Activated CD8-positive, alpha-beta T cell treated with anti-CD3 and anti-CD28 coated beads for 36 hours (primary cell): ENCODE measurements at places on chromosomes 3 and 15. TPM values are rescaled to one million over a fixed set of nuclear protein-coding genes. Genes with fewer than 3 reads are reported as not detected.
A peak's percentile ranks its signal among the peaks of the same experiment; 100 is the strongest.

DNA sequence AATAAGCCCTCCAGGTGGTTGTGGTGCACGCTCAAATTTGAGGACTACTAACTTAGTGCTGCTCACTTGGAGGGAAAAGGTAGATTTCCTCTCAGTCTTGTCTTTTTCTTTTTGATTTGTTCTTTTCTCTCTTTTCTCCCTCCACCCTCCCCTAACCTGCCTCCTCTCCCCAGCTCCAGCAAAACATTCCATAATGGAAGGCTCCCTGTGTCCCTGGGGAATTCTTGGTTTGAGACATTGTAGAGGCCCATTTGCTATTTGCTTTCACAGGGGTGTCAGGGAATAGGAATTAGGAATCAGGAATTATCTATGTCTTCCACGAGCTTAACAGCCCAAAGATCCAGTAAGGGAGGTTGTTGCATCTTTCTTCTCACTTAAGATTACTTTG lies 136.8 kb upstream of the UMPS start:
- H3K4me1 ChIP-seq: peaks cover 24% of the 10 kb centered on the region
- H3K4me3 ChIP-seq: no peak overlapping the region
- no peak overlapping the region for H3K27ac ChIP-seq
- H3K36me3 ChIP-seq: no peaks in the 10 kb centered on the region

DNA sequence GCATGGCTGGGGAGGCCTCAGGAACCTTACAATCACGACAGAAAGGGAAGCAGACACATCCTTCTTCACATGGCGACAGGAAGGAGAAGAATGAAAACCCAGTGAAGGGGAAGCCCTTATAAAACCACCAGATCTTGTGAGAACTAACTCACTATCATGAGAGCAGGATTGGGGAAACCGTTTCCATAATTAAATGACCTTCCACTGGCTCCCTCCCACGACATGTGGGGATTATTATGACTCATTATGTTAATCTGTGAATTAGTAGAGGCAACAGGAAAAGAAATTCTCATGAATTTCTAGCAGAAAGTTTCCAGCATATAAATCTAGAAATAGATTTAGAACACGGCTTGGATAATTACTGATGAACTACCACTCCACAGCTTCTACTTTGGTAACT lies 937.3 kb downstream of the ROBO1 start:
- H3K4me3 ChIP-seq: no peak overlapping the region
- H3K27ac ChIP-seq: no peak overlapping the region
- H3K36me3 ChIP-seq: peaks cover 4% of the 10 kb centered on the region
- DNase-seq: no peak

GRCh38 chr3:141303481-141304223 lies 64.7 kb upstream of the ZBTB38 start:
- H3K27ac ChIP-seq: no peak overlapping the region
- peaks cover 47% of the 10 kb centered on the region for H3K4me1 ChIP-seq
- H3K36me3 ChIP-seq: peaks cover under 1% of the 10 kb centered on the region
- peak; percentile 74 for DNase-seq

Gene ABHD10
- 66.5 TPM for total RNA-seq

Gene SH3GL3
- not detected for total RNA-seq

Gene EHD4
- 22.6 TPM for total RNA-seq

Gene UBP1
- 56.2 TPM for total RNA-seq

Gene DGKG
- total RNA-seq: 0.18 TPM
